ENCODE measurements at places on chromosomes 1 and 21.

DNA sequence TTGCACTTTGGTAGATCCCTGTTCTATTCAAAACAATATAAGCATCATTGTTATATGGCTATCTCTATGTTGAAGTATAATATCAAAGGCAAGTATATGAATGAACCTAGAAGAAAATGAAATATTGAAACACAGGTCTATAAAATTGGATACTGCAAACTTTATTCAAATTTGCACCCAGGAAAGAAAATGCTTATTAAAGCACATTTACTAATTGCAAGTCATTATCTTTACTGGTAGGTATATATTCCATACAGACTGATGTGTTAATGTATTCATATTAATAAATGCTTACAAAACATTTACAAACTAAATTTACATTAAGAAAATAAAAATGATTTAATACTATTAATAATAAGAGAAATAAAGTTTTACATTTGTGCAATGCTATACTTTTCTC lies 469.8 kb downstream of the NCAM2 start:
- DNase-seq: no peak

GRCh38 chr1:192952646-192953045 lies 106.5 kb downstream of the UCHL5 start:
- peak; percentile 22 for DNase-seq

GRCh38 chr1:234865171-234866006 lies 255.4 kb upstream of the IRF2BP2 start:
- DNase-seq: no peak

GRCh38 chr1:63362578-63362977 lies 4.8 kb upstream of the ALG6 start:
- DNase-seq: no peak

GRCh38 chr1:36653850-36654249 lies 171.1 kb upstream of the CSF3R start:
- no peak for DNase-seq

- no peak for DNase-seq
Observed at GRCh38 chr1:209309198-209309597, 274.3 kb upstream of the CAMK1G start.

GRCh38 chr1:3899754-3900149 lies 320 bp downstream of the C1orf174 start:
- DNase-seq: no peak

- no peak for DNase-seq
Observed at GRCh38 chr21:42640486-42640885, 12.9 kb upstream of the PDE9A start.

Data from fibroblast of skin of left quadriceps (primary cell).